Activated CD4-positive, alpha-beta memory T cell treated with anti-CD3 and anti-CD28 coated beads, Interleukin-2, amount 10 ng/mL, durations not matched to agents 7 days and 5 days (primary cell): ENCODE measurements at places on chromosomes 5 and 9. TPM values are rescaled to one million over a fixed set of nuclear protein-coding genes. Genes with fewer than 3 reads are reported as not detected.

CNTLN gene
- total RNA-seq, result 0.25 TPM

PPP2R2B gene
- 3.1 TPM for total RNA-seq

FABP6 gene
- not detected for total RNA-seq

LCNL1 gene
- total RNA-seq, result 1.0 TPM

GPX3 gene
- not detected for total RNA-seq

ZNF454 gene
- total RNA-seq, result not detected

WNT8A gene
- total RNA-seq, result not detected

SPIN1 gene
- total RNA-seq, result 42.2 TPM

PDLIM4 gene
- not detected for total RNA-seq

CTSV gene
- 0.73 TPM for total RNA-seq

ARHGEF28 gene
- total RNA-seq, result not detected

NR2F1 gene
- not detected for total RNA-seq

LCN9 gene
- total RNA-seq, result not detected

SLC4A9 gene
- total RNA-seq, result 0.43 TPM

SLC36A3 gene
- total RNA-seq, result not detected

SEMA6A gene
- total RNA-seq, result not detected

CRAT gene
- 18.2 TPM for total RNA-seq
